Right hindlimb (tissue), 1 donor: ENCODE measurements at places on chromosomes 1 and 21.

DNA sequence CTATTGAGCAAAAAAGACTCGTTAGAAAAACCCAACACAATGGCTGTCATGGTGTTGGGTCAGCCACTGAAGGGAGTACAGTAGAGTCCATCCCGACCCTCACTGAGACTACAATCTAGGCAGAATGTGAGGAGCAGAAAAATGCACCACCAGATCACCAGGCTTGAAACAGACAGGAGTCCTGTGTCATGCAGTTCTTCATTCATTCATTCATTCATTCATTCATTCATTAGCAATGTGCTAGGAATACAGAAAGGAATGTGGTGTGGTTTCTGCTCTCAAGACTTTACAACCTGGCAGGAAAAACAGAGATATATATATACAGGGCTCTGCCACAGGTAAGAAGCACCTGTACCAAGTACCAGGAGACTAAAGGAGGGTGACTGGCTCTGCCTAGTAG, 392.3 kb downstream of the OMA1 start:
- no peak for DNase-seq

GRCh38 chr1:47924270-47925048, 72.7 kb downstream of the TRABD2B start:
- no peak for DNase-seq

DNA sequence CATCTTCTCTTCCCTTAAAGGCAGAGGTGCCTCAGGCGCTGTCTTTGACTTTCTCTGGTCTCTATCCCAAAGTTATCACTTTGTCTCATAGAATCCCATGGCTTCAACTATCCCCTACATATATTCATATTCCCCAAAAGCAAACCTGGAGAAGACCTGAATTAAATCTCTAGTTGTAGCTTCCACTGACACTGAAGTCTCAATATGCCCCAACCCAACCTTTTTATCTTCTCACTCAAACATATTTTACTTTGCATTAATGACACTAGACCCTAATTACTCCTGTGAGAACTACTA, 354.5 kb upstream of the DUSP10 start:
- DNase-seq = no peak

- no peak for DNase-seq
Observed at GRCh38 chr1:33140153-33141149, 41.4 kb downstream of the TRIM62 start.

- DNase-seq = no peak
Observed at GRCh38 chr1:158013840-158014730, 20.6 kb downstream of the KIRREL1 start.

- no peak for DNase-seq
Observed at GRCh38 chr1:112257043-112257835, 138.8 kb upstream of the CTTNBP2NL start.

DNA sequence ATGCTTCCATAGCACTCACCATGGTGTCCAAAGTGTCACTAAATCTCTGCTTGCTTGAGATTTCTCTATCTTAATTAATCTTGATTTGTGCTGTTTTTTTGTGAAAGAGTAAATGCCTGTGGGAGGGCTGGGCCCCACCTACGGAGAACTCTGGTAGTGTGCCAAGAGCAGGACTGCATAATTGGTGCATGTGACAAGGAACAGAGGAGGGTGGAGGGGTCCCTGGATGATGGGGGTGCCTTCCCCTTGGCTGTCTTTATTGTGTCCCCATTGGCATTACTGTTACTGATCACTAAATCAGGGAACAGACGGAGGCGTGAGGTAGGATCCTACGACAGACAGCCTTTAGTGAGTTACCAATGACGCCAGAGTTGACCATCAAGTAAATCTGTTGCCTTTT, 223.4 kb downstream of the DISC1 start:
- no peak for DNase-seq

- DNase-seq = no peak
Observed at GRCh38 chr1:241736387-241736786, 84.3 kb downstream of the WDR64 start.

DNA sequence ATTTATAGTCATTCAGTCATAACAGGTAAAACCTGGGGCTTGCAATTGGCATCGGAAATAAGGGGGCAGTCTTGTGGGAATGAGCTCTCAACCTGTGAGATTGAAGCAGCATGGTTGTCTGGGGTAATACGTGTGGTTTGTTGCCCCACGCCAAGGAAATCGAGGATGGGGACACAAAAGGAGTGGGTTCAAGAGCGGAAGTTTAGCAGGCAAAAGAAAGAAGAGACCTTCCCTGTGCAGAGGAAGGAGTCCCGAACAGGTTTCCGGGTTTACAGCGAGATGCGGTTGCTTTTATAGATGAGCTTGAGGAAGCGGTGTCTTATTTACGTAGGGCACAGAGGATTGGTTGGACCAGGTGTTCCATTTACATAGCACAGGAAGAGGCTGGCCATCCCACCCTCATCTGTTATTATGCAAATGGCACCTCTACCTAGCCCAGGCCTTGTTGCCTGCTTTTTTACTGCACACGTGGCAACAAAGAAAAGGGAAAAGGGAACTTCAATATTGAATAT, 37.3 kb downstream of the IFNAR1 start:
- DNase-seq = no peak

DNA sequence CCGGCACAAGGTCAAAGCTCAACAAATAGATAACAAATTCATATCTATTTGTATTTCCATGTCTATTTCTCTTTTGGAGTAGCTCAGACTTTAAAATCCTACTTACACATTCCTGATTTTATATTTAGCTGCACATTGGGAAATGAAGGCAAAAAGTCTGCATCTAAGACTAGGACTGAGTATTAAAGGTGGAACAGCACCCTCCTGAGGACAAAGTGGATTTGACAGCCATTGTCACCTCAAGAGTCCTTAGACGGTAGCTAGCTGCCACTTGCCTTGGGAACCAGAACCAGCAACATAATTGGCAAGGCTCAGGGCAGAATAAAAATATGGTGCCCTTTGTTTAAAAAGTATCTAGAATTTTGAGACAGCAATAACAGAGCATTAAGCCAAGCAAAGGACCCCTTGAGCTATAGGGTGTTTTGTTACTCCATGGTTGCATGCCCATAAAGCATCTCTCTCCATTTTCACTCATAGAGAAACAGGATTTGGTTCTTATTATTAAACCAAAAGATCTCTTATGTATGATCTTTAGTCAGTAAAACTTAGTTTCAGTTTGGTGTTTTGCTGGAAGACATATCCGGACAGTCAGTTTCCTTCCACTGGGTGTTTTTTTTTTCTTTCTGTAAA, 30.0 kb upstream of the SGIP1 start:
- DNase-seq = no peak

GRCh38 chr1:2031546-2032540, 12.7 kb downstream of the GABRD start:
- DNase-seq = no peak

GRCh38 chr1:40385437-40386358, 12.2 kb downstream of the SMAP2 start:
- no peak for DNase-seq
